ENCODE measurements at places on chromosomes 12 and 14.

DNA sequence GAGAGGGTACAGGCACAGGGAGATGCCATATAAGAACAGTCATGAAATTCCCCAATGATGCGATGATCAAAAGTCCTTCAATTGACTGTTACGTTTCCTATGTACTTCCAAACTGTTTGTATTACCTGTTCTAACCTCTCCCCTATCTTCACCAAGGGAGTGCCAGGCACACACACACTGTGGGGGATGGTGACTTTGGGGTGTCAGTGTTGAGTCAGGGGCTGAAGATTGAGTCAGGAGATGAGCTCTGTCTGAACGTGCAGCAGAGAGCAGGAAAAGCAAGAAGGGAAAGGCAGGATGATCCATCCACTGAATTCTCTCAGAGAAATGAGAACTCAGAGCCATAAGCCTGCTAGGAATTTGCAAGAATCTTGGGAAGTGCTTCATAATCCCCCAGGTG lies 153.4 kb downstream of the EFCAB11 start:
- DNase-seq, result no peak

DNA sequence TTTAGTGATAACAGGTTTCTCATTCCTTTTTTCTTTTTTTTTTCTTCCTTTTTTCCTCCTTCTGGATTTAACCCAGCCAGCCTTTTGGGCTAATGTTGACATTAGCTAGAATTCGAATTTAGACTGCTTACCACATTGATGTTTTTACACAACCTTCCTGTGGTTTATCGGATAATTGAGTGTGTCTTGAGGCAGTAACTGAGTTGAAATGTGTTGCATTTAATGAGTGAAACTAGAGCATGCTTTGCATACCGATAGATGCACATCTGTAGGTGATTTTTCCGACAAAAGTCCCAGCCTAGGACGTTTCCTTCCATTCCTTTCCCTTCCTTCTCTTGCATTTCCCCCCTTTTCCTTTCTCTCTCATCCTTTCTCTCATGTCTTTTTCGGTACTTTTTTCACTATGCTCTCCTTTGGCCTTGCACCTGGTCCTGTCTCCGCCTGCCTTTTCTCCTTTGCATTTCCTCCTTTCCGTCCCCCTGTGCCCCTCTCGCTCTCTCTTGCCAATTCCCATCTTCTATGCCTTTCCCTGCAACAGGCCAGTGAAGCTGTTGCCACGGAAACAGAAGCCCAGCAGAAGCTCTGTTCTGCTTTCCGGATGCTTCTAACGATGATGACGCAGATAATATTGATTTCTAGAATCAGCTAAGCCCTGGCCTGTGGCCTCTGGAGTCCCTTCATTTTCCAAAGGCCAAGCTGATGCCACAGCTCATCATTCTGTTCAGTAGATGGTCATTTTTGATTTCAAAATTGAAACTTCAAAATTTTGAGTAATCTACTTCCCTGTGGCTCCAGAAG lies 76.1 kb downstream of the SLC25A47 start:
- no peak for DNase-seq

DNA sequence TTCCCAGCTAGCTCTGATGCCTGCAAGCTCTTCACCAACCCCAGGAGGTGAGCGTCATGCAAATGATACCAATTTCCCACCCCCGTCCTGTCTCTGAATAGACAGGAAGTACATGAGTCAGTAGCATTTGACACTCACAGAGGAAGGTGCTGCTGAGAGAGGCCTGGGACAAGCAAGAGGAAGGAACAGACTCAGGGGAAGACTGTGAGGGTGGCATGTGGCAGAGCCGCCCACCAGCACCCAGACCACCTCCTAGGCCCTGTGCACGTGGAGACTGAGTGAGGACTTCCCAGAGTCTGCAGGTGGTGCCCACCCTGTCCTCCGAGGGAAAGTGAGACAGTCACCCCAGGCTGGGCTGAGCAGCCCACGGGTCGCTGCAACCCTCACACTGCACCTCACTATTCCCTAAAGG lies 199.5 kb upstream of the SFSWAP start:
- peak; percentile 11 for DNase-seq

- DNase-seq, result no peak
Measured at GRCh38 chr12:78171061-78171460, 340.4 kb downstream of the NAV3 start.

- no peak for DNase-seq
Measured at GRCh38 chr14:23177181-23177580, 6.3 kb downstream of the SLC7A8 start.

DNA sequence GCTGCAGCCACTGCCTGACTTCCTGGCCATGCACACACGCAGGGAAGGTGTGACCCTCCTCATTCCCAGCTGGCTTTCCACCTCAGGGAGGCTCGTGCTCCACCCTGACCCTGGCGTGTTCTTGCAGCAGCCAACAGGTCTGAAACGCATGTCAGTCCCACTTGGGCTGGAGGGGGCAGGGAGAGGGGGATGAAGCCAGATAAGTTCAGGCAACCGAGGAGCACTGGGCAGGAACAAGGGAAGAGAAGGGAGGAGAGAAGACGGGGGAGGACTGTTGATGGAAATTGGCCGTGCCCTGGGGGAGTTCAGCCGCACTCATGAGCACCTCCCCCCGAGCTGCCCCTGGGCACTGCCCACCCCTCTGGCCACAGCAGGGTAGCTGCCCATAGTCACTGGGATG lies 182.4 kb upstream of the PRMT8 start:
- no peak for DNase-seq

DNA sequence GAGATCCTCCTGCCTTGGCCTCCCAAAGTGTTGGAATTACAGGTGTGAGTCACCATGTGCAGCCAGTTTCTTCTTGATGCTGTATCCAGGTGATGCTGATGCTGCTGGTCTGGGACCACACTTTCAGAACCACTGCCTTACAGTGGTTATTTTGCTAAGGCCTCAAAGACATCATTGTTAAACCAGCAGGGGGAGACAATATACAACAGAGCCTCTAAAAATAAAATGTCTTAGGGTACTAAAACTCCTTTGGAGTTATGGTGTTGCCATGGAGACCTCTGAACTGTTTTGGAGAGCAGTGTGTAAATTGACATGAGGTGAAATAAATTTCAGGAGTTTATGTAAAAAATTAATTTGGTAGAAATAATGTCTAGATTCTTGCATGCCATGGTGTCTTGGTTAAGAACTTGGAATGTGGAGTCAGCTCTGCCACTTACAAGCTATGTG lies 1.1 kb upstream of the ARG2 start:
- DNase-seq, result no peak

GRCh38 chr12:44375694-44376093 lies 500.4 kb downstream of the NELL2 start:
- no peak for DNase-seq

DNA sequence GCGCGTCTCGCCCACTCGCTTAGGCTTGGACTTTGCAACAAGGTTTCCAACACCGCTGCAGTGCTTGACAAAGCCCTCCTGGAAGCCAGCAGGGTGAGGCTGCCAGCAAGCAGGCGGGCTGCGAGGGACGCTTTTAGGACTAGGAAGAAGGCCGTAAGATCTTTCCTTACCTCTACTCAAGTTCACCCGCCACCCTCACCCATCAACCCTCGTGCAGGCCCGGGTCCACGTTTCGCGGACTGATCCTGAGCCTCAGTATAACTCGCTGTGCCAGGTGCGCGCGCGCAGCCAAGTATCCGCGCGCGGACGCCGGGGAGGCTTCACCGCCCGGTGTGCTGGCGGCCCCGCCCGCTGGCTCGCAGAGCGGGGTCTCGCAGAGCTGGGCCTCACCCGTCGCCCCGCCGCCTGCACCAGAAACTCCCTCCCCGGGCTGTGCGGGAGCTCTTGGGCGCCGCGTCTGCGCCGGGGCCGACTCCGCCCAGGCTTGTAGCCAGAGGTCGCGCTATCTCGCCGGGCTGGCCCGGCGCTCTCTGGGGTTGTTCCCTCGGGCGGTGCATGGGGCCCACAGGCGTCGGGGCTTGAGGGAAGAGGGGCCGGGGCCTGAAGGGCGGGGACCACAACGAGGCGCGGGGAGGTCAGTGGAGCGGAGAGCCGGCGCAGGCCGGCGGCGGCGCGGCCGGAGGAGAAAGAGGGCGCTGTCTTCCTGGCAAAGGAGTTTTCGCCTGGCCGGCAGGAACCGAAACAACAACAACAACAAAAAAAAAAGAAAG lies 7.6 kb upstream of the SIX1 start:
- DNase-seq, result no peak

- no peak for DNase-seq
Measured at GRCh38 chr14:27634056-27634970, 1036.5 kb upstream of the NOVA1 start.

DNA sequence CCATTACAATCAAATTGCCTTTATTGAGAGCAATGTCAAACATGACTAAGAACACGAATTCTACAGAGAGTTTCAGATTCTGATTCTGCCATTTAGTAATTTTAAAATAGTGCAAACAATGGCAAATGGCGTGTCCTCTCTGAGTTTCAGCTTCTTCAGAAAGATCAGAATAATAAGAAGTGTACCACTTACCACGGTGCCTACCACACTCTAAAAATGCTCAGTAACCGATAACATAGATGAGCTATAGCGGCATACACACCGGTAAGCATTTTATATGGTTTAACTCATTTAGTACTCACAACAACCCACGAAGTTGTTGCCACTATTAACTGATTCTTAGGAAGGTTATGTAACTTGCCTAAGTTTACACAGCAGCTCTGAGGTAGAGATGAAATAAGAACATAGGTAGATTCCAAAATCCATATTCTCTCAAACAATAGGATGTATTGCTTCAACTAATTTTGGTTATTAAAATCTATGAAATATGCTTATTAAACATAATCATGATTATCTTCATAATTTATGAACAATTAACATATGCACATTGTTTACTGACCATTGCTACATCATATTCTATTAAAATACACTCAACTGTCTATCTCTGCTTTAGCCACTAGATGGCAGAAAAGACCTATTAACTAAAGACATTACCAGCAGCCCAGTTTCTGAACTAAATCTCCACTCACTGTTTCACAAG lies 38.3 kb downstream of the SLC6A15 start:
- no peak for DNase-seq

DNA sequence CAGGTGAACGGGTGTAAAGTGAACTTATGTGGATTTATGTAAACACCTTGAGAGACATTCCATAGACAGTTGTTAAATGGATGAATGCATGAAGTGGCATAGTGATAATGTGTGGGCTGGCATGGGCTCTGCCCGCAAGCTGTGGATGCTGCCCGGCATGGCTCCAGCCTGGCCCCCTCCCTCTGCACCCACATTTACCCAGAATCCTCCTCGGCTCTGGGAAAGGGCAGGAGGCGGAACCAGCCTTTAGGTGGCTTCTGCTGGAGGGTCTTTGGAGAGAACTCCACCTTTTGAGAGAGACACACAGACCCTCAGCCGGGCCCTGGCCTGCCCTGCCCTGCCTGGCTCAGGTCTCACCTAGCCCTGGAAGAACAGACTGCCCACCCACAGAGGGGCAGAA lies 18.7 kb downstream of the RASAL1 start:
- DNase-seq, result no peak

DNA sequence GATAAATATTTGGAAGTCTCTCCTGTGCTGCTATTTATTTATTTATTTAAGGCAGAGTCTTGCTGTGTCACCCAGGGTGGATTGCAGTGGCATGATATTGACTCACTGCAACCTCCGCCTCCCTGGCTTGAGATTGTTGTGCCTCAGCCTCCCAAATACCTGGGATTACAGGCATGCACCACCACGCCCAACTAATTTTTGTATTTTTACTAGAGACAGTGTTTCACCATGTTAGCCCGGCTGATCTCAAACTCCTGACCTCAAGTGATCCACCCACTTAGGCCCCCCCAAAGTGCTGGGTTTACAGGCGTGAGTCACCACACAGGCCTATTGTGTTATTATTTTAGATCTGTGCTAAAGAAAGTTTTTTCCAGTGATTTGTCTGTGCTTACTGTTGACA lies 225.2 kb downstream of the CCER1 start:
- no peak for DNase-seq

DNA sequence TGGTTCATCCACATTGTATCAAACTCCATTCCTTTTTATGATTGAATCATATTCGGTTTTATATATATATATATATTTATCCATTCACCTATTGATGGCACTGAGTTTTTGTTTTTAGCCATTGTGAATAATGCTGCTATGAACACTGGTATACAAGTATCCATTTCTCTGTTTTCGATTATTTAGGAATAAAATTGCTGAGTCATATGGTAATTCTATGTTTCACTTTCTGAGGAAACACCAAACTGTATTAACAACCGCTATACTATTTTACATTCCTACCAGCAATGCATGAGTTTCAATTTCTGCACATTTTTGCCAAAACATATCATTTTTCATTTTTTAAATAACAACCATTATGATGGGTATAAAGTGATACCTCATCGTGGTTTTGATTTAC lies 104.7 kb downstream of the C12orf42 start:
- no peak for DNase-seq

DNA sequence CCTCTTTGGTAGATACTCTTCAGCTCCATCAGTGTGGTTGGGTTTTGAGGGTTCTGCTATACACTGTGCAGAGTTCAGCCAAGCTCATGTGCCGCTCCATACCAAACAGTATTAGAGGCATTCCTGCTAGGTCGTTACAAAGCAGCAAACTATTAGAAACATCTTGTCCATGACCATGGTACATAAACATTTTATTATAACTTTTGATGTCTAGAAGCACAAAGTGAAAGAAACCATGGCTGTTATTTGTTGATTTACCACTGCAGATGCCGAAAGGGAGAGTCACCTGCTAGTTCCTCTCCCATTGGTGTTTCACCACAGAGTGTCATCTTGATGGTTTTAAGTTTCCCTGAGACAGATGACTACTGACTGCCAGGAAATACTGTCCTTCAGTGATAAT lies 242.0 kb downstream of the ADAMTS20 start:
- DNase-seq, result no peak

GRCh38 chr14:62179367-62180018 lies 417.3 kb downstream of the SNAPC1 start:
- DNase-seq, result no peak

DNA sequence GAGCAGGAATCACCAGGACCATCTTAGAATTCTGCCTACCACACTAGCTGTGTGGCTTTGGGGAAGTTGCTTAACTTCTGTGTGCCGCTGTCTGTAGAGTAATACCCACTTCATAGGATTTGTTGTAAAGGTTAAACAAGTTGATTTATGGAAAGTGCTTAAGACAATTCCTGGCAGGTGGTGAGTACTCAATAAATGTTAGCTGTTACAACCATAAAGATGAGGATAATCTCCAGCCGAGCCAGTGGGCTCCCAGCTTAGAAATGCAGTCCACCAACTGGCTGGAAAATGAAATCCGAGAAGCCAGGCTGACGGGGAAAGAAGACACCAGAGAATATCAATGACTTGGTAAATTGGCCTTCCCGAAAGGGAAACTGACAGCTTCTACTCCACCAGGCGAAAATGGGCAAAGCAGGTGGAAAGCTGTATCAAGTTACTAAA lies 173.5 kb downstream of the CHST11 start:
- DNase-seq, result no peak

DNA sequence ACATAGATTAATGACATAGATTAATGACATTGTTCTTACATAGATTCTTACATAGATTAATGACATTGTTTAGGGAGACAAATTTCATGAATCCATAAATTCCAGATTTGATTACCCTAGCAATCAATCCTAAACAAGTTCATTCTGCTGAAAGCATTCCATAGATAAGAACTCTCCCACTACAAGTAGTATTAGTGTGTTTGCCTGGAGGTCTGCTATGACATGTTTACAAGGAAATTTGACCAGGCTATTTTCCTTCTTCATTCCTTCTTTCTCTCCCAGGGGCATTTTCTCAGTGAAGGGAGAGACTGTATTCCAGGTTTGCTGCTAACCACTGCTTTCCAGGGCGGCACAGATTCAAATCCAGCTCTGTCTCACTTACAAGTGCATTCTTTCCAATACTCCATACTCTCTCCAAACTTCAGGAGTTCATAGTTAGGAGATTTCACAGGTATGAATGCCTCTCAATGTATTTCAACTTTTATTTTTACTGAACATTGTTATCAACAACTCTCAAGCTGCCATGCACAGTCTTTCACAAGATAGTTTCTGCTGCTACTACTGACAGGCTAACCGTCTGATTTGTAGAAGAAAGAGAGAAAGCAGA lies 134.5 kb downstream of the SLC38A1 start:
- no peak for DNase-seq

Measured in activated naive CD4-positive, alpha-beta T cell (primary cell).